ENCODE measurements at places on chromosomes 16 and 17. TPM values are rescaled to one million over a fixed set of nuclear protein-coding genes. Genes with fewer than 3 reads are reported as not detected.
A peak's percentile ranks its signal among the peaks of the same experiment; 100 is the strongest.

KRT13 gene
- not detected for total RNA-seq

COPRS gene
- 51.7 TPM for total RNA-seq

ACE gene
- total RNA-seq = 9.7 TPM

SLC46A1 gene
- total RNA-seq = 10.9 TPM

KRT34 gene
- total RNA-seq = not detected

MT3 gene
- not detected for total RNA-seq

BIRC5 gene
- total RNA-seq = 89.6 TPM

FMNL1 gene
- 4.2 TPM for total RNA-seq

FGF11 gene
- 4.1 TPM for total RNA-seq

C16orf74 gene
- 8.6 TPM for total RNA-seq

MMP15 gene
- 99.8 TPM for total RNA-seq

KIF18B gene
- 19.9 TPM for total RNA-seq

TMC8 gene
- 2.0 TPM for total RNA-seq

TMIGD1 gene
- not detected for total RNA-seq

- no peak for DNase-seq
Observed at GRCh38 chr17:69287168-69287567, 39.8 kb downstream of the ABCA5 start.

DNA sequence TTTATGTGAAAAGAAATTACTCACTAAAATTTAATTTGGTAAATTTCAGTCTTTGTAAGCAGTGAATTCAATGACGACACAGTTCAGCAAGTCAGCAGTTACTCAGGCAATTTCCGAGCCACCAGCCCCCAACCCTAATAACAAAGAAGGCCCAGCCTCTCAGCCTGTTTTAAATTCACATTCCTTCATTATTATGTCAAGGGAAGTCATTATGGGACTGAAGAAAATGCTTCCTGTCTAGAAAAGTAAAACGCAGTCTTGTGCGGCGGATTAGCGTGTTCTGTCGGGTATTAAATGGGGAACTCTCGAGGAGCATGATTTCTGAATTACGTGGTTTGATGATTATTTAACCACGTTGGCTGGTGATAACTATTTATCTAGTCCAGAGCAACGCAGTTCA lies 177.6 kb downstream of the AIPL1 start:
- no peak for DNase-seq

DNA sequence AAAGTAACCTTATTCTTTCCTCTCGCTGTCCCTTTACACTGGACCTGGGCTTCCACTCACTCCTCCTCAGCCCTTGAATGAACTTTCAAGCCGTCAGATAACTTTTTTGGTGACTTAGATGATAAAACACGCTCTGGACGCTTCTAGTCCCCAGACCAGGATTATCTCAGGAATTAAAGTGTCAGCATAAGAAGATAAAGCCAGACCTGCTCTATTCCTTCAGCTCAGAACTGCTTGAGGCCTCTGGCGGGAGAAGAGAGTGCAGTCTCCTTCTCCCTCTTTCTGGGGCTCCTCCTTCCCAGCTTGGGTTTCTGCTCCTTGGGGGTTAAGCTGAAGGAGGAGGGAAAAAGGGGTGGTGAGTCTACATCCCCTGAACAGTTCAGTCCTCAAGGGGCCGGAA lies 6.6 kb downstream of the LPO start:
- DNase-seq = no peak

- no peak for DNase-seq
Observed at GRCh38 chr17:63945784-63946439, 13.8 kb upstream of the CD79B start.

GRCh38 chr17:53662608-53663007 lies 160.1 kb upstream of the KIF2B start:
- DNase-seq = no peak

- no peak for DNase-seq
Observed at GRCh38 chr16:29978081-29978480, 4.4 kb downstream of the TAOK2 start.

- no peak for DNase-seq
Observed at GRCh38 chr17:79461041-79461440, 149.8 kb downstream of the RBFOX3 start.

DNA sequence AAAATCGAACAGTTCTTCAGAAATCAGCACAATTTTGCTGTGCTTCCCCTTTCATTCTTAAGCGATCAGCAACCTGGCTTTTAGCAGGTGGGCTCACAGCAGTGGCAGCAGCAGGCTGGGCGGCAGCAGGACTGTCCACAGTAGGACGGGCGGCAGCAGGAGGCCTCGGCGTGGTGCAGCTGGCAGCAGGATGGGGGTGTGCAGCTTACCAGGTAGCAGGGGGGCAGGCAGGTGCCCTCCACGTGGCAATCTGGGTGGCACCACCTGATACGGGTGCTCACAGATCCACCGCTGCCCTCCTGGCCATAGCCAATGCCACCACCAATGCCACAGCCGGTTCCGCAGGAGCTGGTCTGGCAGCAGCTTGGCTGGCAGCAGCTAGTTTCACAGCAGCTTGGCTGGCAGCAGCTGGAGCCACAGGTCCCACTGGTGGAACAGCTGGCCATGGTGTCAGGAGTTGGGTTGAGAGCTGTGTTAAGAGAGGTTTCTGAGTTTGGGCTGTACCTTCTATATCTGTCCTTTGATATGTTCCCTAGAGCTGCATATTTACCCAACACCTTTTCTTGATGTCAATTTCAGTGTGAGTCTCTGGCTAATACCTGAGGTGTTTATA lies at the start of gene KRTAP1-4:
Gene KRTAP1-4 (minus strand): TSS at position 563 of the 613 bp plus-strand sequence. CDS start 117 bp downstream, at position 446.
- no peak for DNase-seq

DNA sequence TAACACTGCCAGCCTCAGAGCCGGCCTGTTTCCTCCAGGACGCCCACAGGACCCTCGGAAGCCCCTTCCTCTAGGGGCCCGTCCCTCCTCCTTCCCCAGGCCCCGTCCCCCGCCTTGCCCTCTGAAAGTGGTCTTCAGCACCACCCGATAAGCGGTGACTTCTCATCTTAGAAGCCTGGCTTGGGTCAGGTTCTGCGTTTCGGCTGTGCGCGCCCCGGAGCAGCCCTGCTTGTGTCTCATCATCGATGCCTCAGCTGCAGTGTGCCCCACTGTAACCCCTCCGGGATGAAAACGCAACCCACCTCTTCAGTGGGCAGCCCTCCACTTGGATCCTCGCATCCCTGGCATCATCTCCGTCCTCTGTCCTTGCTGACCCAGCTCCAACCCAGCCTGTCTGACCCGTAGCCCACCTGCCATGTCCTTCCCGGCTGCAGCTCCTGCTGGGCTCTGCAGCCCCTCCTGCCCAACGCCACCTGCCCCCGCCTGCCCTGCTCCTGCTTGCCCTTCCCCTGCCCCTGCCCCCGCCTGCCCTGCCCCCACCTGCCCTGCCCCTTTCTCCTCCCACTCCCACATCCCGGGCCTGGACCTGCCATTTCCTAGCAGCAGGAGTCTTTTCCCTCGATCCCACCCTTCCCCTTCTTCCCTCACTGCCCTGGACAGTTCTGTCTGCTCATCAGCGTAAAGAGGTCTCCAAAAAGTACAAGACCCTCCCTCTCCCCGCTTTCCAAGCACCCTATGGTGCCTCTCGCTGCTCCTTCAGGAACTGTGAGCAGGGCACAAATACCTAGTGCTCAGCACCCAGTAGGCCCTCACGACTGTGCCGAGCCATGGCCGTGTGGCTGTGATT lies 112.5 kb upstream of the CHMP6 start:
- peak; percentile 46 for DNase-seq

GRCh38 chr16:62644030-62644812 lies 608.0 kb upstream of the CDH8 start:
- DNase-seq = no peak

GRCh38 chr16:35308674-35309073 lies 1849.3 kb downstream of the TP53TG3F start:
- DNase-seq = no peak

DNA sequence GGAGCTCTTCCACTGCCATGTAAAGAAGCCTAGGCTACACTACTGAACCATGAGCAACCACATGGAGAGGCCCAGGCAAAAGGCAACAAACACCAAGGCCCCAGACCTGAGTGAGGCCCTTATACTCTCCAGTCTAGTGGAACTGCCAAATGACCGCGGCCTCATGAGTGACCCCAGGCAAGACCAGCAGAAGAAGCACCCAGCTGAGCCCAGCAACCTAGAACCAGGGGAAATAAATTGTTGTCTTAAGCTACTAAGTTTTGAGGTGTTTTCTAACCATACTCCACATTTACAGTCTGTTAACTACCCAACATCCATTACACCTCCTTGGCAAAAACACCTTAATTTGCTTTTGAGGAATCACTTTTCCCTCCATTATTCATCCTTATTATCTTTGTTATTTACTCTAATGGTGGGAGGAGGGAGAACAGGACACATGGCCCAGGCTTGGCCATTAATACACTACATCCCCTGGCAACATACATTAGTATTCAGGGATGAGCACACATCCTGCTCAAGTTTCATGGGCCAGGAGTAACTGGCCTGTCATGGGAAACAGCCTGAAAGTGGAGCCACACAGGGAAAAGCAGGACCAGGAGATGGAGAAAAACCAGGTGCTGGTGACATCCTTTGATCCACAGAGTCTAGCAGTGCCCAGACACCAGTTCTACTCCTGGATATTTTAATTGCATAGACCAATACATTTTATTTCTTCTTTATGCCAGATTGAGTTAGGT lies 26.2 kb downstream of the SLC39A11 start:
- DNase-seq = no peak

DNA sequence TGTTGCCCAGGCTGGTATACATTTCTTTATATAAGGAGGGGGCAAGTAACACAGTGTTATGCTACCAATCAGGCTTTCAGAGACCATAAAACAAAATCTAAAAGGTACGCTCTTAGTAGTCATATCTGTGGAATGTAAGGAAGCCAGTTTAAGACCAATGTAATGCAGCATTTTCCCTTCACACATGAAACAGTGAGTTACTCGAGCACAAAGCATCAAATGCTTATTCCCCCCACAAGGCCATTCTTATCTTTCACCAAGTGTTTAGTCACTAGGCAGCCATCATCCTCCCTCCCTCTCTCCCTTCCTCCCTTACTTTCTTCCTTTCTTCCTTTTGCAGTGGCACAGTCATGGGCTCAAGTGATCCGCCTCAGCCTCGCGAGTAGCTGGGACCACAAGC lies 12.8 kb downstream of the HMOX2 start:
- no peak for DNase-seq

GRCh38 chr16:86306011-86306644 lies 204.2 kb upstream of the FOXF1 start:
- DNase-seq = no peak

GRCh38 chr16:87658564-87659225 lies 56.4 kb downstream of the JPH3 start:
- DNase-seq = no peak

- DNase-seq = no peak
Observed at GRCh38 chr16:68574479-68574878, 35.4 kb downstream of the ZFP90 start.

GRCh38 chr16:30084816-30085159 lies 6.9 kb downstream of the TBX6 start:
- no peak for DNase-seq

GRCh38 chr17:49414271-49414621 lies 436 bp downstream of the PHB1 start:
- no peak for DNase-seq

DNA sequence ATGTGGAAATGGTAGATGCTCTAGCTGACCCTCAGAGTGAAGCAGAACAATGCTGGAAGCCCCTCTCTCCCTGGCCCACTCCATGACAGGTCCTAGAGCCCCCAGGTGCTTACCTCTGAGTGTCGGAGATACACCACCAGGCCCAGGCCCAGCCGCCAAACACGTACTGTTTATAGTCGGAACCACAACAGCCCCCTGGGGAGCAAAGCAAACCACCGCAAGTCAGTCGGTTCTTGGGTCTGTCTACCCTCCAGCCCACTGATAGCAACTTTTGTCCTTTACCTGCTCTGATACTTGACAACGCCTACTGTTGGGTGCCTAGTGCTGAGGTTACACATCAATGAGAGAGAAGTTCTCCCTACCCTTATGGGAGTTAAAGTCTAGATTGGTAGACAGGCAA lies 8.7 kb downstream of the FLOT2 start:
- no peak for DNase-seq

- DNase-seq = peak; percentile 55
Observed at GRCh38 chr16:87017371-87018012, 299.7 kb downstream of the C16orf95 start.

- no peak for DNase-seq
Observed at GRCh38 chr16:71474864-71475263, 12.8 kb upstream of the ZNF23 start.
